ENCODE measurements at places on chromosomes 4 and X.

GRCh38 chr4:183738081-183738673, 79.1 kb downstream of the TRAPPC11 start:
- peak; percentile 37 for DNase-seq

- no peak for DNase-seq
These were observed 45.1 kb downstream of the RHOH start for GRCh38 chr4:40241941-40242340.

DNA sequence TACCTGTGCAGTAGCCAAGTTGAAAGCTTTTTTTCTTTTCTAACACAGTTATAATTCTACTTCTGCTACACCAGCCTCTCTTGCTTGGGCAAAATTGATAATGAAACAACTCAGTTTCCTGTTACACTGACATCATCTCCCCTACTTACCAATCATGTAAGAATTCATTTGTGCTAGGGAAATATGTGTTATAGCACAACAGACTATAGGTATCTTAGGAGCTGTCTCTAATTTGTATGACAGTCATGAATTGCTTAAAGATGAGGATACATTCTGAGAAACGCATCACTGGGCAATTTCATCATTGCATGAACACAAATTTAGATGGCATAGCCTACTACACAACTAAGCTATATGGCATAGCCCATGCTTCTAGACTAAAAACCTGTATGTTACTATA, 246.3 kb upstream of the ANKRD50 start:
- no peak for DNase-seq

DNA sequence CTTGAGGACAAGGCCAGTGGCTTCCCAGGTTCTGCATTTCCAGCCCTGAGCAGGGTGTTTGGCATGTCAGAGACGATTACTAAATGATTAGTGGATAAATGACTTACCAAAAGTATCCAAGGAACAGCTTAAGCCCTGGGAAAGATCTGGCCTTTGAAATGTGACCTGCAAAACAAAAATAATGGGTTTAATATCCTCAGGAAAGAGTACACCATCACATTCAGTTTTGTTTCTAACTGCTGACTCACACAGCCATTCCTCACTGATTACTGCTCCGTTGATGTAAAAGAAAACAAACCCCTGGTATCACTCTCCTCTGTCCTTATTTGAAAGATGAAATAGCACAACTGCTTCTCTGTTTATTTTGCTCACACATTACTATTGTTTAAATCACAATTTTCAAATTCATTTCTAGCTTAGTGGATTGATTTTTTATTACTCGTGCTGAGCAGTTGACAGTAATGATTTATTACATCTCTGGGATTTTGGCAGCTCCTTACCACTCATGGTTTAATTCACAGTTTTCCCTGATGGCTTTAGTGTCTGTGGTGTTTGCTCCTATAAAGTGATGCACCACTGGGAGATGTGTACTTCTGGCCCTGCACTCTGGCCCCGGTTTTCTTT, 117.0 kb downstream of the CBLL2 start:
- no peak for DNase-seq

GRCh38 chrX:79412972-79413371, 45.8 kb upstream of the ITM2A start:
- DNase-seq: peak; percentile 13

GRCh38 chr4:10285028-10285427, 168.4 kb upstream of the WDR1 start:
- DNase-seq: no peak

GRCh38 chrX:107537815-107538214, 88.4 kb downstream of the FRMPD3 start:
- no peak for DNase-seq

GRCh38 chr4:127731406-127731805, 1.2 kb downstream of the SLC25A31 start:
- DNase-seq: no peak

DNA sequence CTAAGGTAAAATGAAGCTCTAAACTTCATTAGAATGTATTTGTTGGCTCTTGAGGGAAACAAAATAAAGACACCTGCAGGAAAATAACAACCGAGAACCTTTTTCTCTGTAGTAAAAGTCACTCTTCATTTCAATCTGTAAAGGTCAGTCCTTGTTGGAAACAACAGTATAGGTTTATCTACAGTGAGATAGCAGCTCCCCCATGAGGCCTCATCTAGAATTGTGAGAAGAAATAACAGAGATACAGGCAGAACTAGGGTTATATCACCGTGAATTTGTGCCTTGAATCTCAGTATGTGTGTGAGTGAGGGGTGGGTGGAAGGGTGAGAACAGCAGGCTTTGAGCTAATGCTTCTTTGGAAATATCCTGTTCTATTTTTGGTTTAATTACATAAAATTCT, 107.8 kb upstream of the FMR1 start:
- DNase-seq: peak; percentile 20

DNA sequence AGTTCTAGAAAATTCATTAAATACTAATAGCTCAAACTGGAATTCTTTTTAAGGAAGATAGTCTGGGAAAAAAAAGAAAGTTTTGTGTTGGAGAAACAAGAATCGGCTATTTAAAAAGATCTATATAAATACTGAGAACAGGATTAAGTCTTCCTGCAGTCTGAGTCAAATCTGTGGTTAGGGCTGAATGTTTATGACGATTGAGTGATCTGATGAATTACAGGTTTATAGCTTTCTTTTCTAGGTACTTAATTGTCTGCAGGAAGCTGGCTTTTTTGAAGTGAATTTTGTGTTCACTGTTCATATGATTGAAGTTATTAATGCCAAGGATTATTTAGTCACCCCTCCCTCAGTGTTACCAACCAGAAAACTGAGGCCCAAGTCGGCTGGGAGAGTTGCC, 42.2 kb downstream of the TLL1 start:
- DNase-seq: no peak

DNA sequence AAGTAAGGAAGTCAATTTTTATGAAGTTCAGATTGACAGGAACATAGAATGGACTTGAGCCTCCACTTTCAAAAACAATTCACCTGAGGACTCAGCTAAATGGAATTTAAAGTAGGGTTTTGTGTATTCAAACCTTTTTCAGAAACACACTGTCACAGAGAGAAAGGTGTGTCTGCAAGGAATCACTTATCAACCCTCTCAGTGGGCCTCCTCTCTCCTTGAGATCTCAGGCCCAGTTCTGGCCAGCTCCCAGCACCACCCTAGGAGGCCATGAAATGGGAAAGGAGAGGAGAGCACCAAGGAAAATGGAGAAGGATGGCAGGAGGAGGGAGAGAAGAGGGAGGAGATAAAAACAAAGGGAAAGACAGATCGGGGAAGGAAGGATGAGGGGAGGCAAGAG, 28.6 kb downstream of the TMEM255A start:
- DNase-seq: no peak

DNA sequence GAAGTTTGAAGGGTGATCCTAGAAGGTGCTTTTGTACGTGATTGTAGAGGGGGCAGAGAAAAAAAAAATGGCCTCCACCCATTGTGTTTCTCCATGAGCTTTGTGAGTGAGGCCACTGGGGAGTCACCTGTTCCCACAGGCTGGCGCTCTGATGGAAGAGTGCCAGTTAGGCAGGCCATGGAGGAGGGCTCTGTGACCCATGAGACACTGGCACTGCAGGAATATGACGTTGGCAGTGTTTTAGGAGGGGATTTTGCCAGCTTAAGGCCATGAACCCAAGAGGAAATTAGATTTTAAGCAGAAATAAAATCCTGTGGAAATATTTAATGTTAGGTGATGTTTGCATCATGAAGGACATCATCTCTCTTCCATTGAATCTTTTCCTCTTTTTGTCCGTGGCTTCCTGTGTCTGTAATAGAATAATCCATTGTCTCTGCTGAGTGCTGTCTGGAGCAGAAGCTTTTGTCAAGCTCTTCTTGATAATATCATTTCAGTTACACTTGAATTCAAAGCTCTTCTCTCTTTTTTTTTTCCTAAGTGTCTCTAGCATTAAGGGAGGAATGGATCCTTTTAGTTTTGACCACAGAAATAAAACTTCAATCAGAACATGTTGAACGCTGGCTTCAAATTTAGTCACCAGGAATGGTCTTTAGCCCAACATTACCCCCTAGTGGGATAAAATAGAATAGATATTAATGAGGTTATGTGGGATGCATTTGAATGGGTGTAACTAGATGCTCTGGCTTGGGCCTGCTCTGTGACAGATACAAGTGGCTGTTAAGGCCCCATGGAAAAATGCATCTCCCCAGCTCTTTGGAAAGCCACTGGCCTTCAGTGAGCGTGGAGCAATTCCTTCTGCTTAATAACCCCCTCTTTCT, 41.0 kb upstream of the UCP1 start:
- peak; percentile 72 for DNase-seq

- DNase-seq: no peak
These were observed 105.2 kb upstream of the MAB21L2 start for GRCh38 chr4:150476776-150477175.

- DNase-seq: no peak
These were observed 112.5 kb downstream of the SH3KBP1 start for GRCh38 chrX:19774905-19775304.

DNA sequence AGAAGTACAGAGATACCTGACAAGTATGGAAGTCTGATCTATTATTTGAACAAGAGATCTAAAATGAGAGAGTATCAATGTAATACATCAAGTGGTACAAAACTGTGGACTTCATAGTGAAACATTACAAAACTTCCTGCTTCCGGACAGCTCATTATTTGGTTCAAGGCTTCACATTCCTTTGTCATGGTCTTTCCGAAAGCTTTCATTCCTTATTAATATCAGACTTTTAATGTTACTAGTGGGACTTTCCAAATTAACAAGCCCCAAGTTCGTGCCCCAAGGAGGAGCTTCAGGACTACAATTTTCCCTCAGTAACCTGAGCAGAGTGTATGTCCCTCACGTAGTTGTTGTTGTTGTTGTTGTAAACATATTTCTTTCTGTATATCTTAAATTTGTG, 1.2 kb downstream of the CHIC2 start:
- peak; percentile 14 for DNase-seq

- no peak for DNase-seq
These were observed 4.6 kb downstream of the SLC38A5 start for GRCh38 chrX:48465336-48465933.

- no peak for DNase-seq
These were observed 179.6 kb downstream of the SHOX start for GRCh38 chrX:810186-810585.

DNA sequence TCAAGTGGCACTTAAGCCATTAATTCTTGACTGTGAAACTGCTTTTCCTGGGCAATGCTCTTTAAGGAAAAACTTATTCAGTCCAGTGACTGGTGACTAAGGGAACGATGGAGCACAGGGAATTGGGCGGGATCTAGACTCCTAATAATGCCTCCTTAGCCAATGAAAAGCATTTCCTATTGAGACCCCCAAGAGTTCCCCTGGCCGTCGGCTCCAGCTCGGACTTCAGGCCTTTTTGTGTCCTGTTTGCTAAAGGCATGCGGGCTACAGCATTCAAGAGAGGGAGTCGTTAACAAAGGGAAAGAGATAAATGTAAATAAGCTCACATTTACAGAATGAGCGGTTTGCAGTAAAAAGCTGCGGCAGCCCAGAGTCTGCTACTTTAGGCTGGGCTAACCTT, at the start of gene LPAR4:
LPAR4 (plus strand) TSS at position 232 of the 400 bp plus-strand sequence. CDS start 7,150 bp downstream, outside the sequence.
- DNase-seq: no peak

DNA sequence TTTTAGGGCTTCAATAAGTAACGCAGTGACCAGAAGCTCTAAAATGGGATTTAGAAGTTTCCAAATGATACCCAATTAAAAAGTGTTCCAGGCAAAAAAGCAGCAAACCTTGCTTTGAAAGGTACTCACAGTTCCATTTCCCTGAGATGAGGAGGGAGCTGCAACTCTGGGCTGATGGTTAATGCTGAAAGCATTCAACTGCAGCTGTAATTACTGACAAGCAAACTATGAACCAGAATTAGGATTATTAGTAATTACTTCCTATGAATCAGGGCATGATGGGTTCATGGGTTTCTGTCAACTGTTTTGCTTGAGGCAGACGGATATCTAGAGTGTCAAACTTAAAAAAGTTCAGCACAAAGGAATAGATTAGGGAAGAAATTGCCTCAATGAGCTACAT, 357.4 kb downstream of the STIM2 start:
- no peak for DNase-seq

- DNase-seq: no peak
These were observed 675 bp downstream of the PRIMPOL start for GRCh38 chr4:184649971-184650855.

GRCh38 chr4:142238589-142238988, 602.2 kb downstream of the IL15 start:
- no peak for DNase-seq

DNA sequence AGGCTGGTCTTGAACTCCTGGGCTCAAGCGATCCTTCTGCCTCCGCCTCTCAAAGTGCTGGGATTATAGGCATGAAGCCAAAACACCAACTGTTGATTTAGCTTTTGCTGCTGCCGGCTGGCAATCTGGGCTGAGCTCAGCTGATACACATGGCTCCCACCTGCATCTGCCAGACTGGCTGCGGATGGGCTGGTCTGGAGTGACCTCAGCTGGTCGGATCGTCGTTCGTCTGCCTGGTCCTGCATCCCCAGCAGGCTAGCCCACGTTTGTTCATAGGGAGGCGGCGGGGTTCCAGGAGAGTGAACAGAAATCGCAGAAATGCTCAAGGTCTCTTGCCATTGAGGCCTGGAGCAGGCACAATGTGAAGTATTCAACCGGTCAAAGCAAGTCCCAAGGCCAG, 74.4 kb upstream of the DDX3X start:
- no peak for DNase-seq

- no peak for DNase-seq
These were observed 64.2 kb downstream of the INTS12 start for GRCh38 chr4:105644257-105644656.

DNA sequence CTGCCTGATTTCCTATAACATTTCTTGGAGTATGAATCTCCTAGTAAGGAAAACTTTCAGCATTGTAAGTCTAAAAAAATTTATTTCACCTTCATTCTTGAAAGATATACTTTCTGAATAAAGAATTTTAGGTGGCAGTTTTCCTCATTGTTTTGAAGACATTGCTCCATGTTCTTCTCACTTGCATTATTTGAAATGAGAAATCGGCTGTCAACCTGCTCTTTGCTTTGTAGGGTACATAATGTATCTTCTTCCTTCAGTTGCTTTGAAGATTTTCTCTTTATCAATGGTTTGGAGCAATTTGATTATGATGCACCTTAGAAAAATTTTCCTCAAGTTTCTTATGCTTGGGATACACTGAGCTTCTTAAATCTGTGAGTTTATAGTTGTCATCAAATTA, 120.3 kb downstream of the EVC2 start:
- DNase-seq: no peak

DNA sequence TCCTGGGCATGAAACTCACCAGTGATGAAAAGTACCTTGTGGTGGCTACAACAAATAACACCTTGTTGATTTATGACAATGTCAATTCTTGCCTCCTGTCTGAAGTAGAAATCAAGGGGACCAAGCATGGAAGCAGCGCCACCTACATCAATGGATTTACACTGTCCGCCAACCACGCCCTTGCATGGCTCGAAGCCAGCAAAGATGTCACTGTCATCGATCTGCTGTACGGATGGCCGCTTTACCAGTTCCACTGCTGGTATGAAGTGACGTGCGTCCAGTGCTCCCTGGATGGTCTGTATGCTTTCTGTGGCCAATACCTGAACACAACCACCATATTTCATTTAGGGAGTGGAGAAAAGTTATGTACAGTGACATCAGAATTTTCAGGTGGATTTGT, 200.5 kb downstream of the NWD2 start:
- DNase-seq: no peak

- DNase-seq: no peak
These were observed 51.2 kb downstream of the TENM3 start for GRCh38 chr4:182294451-182294850.

GRCh38 chr4:5747738-5748375, 36.9 kb downstream of the EVC start:
- DNase-seq: no peak

Measured in GM13977 (cell line).